ENCODE measurements at places on chromosomes 11 and 22.

DNA sequence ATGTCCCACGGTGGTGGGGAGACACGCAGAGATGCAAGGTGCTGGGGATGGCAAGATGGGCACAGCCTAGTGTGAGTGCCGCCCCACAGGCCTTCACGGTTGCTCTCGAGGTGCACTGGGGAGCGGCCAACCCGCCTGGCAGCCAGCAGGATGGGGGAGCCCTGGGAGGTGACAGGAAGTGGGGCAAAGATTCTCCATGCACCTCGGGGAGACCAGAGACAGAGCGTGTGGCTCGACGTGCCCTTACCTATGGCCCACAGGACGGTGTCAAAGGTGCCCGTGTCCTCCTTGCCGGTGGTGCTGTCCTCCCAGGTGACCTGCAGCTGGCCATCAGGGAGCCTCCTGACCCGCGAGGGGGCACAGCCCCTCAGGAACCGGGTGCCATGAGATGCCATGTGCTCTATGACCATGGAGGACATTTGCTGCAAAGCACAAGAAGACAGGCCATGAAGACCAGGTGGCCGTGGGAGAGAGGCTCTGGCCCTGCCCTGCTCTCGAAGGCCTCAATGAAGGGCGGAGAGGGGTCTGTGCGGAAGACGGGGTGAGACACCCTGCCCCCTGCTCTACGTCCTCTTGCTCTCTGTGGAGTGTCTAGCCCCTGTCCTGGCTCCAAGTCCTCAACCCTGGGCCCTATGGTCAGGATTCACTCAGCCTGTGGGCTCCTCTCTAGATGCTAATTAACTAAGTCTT, 40.6 kb upstream of the GNB1L start:
- DNase-seq: no peak

GRCh38 chr11:15935373-15935772, 421.0 kb downstream of the SOX6 start:
- DNase-seq: no peak

GRCh38 chr11:19442554-19442910, 201.8 kb upstream of the E2F8 start:
- no peak for DNase-seq

GRCh38 chr22:49589811-49590210, 237.9 kb downstream of the BRD1 start:
- no peak for DNase-seq

- no peak for DNase-seq
These were observed 6.3 kb downstream of the HRAS start for GRCh38 chr11:528815-529727.

GRCh38 chr11:47786373-47786772, 19.2 kb upstream of the FNBP4 start:
- DNase-seq: peak; percentile 16

GRCh38 chr11:39683288-39683950, 1776.0 kb downstream of the LRRC4C start:
- no peak for DNase-seq

- no peak for DNase-seq
These were observed 5.5 kb downstream of the KIAA0930 start for GRCh38 chr22:45235101-45235777.

DNA sequence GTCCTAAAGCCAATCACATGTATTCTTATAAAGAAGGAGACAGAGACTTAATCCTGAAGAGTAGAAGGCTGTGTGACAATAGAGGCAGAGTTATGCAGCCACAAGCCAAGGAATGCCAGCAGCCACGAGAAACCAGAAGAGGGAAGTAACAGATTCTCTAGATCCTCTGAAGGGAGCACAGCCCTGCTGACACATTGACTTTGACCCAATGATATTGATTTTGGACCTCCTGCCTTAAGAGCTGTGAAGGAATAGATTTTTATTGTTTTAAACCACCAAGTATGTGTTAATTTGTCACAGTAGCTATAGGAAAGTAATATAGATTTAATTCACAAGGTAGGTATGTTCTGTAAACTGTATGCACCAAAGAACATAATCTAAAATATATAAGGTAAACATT, 103.6 kb downstream of the TTC17 start:
- no peak for DNase-seq

GRCh38 chr11:108825381-108825780, 160.5 kb downstream of the DDX10 start:
- DNase-seq: no peak

GRCh38 chr11:109957601-109958000, 135.6 kb upstream of the ZC3H12C start:
- no peak for DNase-seq

- DNase-seq: no peak
These were observed 866 bp downstream of the MED17 start for GRCh38 chr11:93784935-93785360.

All from cerebellum (tissue), 4 donors.